ENCODE measurements at places on chromosomes 12 and 14.
A peak's percentile ranks its signal among the peaks of the same experiment; 100 is the strongest.

DNA sequence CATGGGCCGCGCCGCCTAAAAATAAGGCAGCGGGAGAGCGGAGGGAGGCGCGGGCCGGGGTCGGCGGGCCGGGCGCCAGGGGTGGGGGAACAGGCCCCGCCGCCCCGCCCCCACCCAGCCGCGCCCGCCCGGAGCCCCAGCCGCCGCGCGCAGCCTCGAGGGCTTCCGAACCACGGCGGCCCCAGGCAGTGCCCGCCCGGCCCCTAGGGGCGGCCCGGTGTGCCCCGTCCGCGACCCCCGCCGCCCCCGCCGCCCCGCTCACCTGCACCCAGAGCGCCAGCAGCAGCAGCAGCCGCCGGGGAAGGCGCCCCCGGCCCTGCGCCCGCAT lies 519 bp downstream of the JAG2 start:
- DNase-seq, result no peak

- no peak for DNase-seq
Measured at GRCh38 chr12:113474635-113475436, 3.2 kb upstream of the LHX5 start.

- DNase-seq, result no peak
Measured at GRCh38 chr12:103249607-103250006, 246.2 kb downstream of the C12orf42 start.

DNA sequence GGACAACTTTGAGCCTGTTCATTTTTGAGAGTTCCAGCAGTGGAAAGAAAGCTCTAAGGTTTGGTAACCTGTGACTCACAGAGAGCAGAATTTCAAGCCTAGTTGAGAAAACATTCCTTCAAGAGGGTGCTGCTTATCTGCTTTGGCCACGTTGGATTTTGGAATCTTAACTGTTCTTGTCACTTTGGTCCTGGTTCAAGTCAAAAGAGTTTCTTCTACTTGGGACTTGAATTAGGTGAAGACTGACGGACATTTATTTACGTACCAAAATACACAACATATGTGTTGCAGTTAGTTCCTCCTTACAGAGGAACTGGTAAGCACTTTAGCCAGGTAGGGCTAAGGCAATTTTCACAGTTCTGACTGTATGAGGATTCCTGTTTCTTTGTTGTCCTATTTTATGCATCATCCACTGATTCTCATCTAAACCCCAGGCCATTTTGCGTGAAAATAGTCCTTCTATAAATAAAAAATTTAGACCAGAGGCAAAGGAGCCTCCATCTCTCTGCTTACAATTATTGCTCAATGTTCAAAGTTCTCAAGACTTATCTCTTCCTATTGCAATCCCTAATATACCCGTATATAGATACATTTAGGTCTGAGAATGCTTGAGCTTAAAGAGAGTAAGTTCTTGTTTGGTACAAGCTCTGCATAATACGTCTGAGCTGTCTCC lies 580.9 kb downstream of the DIO2 start:
- no peak for DNase-seq

- DNase-seq, result no peak
Measured at GRCh38 chr12:14482361-14482760, 85.3 kb downstream of the PLBD1 start.

GRCh38 chr12:116880213-116880816 lies 926 bp downstream of the HRK start:
- no peak for DNase-seq

DNA sequence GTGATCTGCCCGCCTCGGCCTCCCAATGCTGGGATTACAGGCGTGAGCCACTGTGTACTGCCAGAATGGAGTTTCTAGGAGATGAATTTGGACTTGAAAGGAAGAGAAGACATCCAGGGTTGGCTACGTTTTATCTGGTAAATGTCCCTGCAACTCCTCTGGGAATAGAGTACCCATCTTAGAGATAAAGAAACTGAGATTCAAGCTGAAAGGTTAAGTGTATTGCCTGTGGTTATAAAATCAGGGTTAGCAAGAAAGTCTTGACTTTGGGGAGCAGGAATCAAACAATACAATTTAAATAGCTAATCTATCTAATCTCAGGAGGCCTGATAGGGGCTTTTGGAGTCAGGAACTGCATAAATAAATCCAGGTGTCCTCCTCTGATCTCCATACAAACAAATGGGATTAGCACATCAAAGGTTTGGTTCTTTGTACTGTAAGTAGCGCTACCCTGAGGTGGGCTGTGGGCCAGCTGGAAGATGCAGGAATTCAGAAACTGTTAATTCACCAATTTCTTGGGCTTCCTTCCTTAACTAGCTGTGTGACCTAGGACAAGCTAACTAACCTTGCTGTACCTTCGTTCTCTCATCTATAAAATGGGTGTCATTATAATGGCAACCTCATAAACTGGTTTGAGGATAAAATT lies 45.1 kb downstream of the TBX3 start:
- no peak for DNase-seq

DNA sequence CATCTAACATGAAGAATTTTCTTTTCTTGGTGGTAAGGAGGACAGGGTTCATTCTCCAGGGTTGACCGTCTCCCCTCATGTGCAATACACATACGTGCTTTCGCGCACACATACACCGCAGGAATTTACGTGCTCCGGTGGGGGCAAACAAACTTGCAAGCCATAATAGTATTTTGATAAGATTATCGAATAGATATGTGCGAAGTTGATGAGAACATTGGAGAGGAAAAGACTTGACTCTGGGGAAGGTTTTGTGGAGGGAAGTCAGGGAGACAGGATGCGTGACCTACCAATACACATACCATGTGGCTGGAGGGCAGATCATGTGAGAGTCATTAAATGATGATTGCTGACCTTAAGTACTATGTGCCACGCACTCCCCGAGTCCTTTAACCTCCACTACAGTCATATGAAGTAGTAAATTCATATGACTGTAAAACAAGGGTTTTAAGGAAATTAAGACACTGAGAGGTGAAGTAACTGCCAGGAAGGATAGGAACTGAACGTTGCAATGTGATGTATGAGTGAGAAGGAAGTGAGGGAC lies 921 bp downstream of the RAD51B start:
- DNase-seq, result peak; percentile 63

DNA sequence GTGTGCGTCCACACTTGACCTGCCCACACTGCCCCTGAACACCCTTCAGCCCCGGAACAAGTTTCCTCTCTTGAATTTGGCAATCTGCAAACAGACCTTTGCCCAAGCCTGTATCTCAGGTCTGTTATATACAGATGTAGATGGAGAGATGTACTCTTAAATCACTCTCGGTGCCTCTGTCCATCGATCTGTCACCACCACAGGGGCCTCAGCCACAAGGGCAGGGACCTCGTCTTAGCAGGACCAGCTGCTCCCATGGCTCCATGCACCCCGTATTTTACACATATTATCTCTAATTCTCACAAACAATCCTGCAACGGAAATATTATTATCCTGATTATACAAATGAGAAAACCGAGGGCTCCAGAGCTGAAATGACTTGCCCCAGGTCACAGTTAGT lies 313.4 kb downstream of the BCL11B start:
- DNase-seq, result no peak

- DNase-seq, result no peak
Measured at GRCh38 chr12:118467641-118468305, 91.4 kb downstream of the SUDS3 start.

- DNase-seq, result no peak
Measured at GRCh38 chr12:62021808-62022207, 238.4 kb upstream of the USP15 start.

DNA sequence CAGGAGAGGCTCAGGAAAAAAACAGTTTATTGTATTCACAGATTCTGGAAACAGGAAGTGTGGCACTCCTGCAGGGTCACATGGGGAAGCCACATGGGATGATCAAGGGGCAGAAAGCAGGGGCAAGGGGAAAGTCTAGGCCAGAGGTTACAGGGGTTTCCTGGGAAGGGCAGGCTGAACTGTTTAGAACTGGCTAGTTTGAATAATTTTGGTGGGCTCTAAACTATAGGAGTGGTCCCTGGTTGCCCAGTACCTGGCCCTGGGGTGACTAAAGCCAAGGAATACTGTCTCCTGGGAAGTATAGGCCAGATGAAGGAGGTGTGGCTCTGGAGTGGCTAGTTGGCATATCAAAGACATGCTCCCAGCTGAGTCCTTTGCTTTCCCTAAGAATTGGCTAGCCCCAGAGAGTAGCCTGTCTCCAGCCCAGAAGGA lies 169.2 kb downstream of the SLC41A2 start:
- no peak for DNase-seq

DNA sequence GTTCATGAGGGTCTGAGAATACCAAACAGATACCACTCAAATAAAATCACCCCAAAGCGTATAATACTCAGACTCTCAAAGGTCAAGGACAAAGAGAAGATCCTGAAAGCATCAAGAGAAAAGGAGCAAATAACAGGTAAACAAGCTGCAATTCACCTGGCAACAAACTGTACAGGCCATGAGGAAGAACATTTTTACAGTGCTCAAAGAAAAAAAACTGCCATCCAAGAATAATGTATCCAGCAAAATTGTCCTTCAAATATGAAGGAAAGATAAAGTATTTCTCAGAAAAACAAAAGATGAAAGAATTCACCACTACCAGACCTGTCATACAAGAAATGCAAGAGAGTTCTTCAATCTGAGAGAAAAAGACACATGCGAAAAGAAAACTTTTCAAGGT lies 206.4 kb downstream of the PTPRO start:
- DNase-seq, result no peak

DNA sequence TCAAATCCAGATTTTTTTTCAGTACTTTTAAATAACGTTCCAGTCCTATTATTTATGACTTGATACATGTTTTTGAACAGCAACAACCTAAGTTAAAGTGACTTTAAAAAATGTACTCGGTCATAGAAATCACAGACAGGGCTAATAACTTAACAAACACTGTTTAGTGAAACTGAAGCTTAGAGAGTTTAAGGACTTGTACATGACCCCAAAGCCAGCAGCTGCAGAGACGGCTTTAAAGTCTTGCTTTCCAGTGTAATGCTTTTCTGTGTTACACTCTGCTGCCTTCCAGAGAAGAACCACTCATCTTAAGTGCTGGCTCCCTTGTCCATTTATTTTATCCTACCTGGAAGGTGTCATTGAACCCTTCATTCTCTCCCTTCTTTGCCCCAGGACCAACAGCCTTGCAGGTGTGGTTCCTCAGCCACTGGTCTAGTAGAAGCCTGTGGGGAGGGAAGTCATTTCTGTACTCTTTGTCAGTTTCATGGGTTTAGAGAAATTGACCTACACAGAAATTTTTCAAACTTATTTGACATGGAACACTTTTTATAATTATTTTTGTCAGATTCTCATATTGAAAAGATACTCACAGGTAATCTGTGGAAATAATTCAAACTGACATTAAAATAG lies 60.9 kb downstream of the NAV3 start:
- no peak for DNase-seq

- DNase-seq, result no peak
Measured at GRCh38 chr12:58095002-58095401, 153.6 kb downstream of the ATP23 start.

DNA sequence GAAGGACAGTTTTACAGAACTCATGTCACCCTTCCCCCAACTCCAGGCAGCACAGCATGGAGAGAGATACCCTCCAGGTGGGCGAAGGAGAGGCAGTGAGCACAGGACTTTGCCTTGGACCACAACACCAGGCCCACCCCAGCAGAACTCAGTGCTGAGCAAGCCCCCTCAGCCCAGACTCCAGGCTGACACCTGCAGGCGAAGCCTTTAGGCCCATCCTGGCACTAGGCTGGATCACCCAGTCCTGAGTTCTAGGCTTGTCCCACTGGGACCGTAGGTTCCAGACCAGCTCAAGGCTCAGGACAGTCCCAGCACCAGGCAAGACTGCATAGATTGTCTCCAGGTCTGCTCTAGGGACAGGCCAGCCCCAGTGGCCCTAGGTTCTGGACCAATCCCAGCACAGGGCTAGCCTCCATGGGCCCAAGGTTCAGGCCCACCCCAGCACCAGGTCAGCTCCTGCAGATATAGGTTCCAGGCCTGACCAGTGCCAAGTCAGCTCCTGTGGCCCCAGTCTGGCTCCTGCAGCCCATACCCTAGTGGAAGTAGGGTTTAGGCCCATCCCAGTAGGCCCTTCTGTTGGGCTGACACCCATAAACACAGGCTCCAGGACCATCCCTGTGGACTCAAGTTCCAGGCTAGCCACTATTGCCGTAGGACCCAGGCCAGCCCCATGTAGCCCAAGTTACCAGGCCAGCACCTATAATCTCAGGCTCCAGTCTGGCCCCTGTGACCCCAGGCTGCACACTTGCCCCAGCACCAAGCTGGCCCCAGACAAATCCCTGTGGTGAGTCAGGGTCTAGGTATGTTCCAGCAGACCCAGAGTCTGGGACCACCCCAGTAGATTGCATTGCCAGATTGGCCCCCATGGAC lies 9.4 kb downstream of the WASHC3 start:
- no peak for DNase-seq

GRCh38 chr14:95394297-95395097 lies 74.8 kb upstream of the CLMN start:
- no peak for DNase-seq

DNA sequence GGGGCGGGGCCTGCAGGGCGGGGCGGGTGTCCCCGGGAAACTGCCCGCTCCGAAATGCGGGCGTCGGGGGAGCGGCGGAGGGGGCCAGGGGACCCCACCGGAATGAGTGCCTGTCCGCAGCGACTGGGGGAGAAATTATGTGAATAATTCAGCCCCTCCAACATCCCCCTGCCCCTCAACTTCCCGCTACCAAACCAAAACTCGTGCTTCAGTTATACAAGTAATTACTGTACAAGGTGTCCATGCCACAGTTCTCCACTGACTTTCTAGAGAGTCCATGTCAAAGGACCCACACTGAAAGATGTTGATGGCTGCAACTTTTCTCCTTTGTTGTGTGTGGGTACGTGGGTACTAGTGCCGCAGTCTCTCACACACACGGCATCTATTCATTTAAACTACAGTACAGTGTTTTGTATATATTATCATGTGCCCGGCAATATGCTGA lies 414 bp upstream of the CDK17 start:
- DNase-seq, result no peak

DNA sequence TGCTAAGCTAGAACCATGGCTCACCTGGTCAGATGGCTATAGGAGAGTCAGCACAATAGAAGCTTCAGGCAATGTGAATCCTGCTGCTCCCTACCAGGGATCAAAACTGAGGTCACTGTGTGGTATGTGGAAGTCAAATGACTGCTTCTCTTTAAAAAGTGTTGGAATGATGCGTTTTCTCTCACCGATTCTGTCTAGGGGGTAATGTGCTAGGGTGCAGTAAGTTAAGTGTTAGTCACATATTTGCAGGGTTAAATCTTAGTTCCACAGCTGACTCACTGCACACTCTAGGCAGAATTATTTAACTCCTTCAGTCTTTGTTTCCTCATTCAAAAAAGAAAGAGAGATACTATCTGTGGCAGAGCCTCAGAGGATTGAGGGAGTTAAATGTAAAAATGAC lies 696.6 kb downstream of the DIO2 start:
- DNase-seq, result peak; percentile 7

- DNase-seq, result no peak
Measured at GRCh38 chr14:70013271-70013873, 134.2 kb downstream of the SMOC1 start.

- peak; percentile 24 for DNase-seq
Measured at GRCh38 chr12:87150969-87151662, 878.1 kb downstream of the C12orf50 start.

GRCh38 chr14:67538501-67538900 lies 5.4 kb downstream of the PLEKHH1 start:
- no peak for DNase-seq
